Right hindlimb (tissue), 1 donor: ENCODE measurements at places on chromosomes 2 and 18.
A peak's percentile ranks its signal among the peaks of the same experiment; 100 is the strongest.

GRCh38 chr18:48986851-48987761 lies 36.3 kb upstream of the SMAD7 start:
- DNase-seq, result no peak

DNA sequence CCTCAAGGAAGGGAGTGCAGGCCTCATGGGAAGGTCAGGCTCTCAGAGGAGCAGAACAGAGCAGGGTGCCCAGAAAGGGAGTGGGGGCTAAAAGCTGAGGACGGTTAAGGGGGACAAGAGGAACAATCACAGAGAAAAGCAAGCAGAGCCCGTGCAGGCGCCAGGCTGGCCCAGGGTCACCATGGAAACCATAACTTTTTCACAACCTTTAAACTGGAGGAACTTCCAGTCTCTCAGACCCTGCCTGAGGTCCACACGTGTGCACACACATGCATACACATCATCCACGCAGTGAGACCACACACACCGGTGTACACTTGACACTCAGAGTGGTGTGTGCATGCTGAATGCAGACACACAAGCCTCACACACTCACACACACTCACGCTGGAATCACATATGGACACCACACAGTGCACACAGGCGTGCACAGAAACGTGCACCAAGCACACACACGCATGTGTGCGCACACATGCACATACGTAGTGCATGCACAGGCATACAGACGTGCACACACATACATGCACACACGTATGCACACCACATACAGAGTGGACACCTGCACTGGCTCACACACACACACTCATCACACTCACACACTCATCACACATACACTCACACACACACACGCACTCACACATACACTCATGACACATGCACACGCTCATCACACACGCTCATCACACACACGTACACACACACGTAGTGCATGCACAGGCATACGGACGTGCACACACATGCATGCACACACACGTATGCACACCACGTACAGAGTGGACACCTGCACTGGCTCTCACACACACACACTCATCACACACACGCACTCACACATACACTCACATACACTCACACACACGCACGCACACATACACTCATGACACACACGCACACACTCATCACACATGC lies 37.2 kb upstream of the SNED1 start:
- DNase-seq, result peak; percentile 56

GRCh38 chr2:200310545-200310971 lies 4.1 kb downstream of the SPATS2L start:
- DNase-seq, result no peak

GRCh38 chr2:234448506-234449184 lies 48.2 kb downstream of the ARL4C start:
- no peak for DNase-seq

DNA sequence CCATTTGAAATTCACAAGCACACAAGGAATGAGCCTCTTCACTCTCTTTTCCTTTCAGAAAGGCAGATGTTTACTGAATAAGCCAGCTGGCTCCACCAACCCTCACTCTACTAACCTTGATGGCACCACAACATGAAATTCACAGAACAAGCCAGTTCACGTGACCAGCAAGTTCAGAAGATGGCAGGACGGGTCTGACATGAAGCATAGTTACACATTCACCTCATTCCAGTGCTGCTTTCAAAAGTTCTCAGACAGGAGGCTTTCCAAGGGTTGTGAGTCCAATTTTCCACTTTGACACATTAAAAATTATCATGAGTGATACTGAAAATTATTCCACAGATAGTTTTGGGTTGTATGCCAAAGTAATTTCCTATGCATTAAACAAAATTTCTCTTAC lies 74.2 kb upstream of the MBOAT2 start:
- peak; percentile 43 for DNase-seq

- DNase-seq, result no peak
Measured at GRCh38 chr2:218166791-218167190, at the start of gene CXCR1. Gene CXCR1, minus strand, starts transcription at chr2:218166962. Its CDS starts 1,751 bp downstream, at chr2:218165211.

DNA sequence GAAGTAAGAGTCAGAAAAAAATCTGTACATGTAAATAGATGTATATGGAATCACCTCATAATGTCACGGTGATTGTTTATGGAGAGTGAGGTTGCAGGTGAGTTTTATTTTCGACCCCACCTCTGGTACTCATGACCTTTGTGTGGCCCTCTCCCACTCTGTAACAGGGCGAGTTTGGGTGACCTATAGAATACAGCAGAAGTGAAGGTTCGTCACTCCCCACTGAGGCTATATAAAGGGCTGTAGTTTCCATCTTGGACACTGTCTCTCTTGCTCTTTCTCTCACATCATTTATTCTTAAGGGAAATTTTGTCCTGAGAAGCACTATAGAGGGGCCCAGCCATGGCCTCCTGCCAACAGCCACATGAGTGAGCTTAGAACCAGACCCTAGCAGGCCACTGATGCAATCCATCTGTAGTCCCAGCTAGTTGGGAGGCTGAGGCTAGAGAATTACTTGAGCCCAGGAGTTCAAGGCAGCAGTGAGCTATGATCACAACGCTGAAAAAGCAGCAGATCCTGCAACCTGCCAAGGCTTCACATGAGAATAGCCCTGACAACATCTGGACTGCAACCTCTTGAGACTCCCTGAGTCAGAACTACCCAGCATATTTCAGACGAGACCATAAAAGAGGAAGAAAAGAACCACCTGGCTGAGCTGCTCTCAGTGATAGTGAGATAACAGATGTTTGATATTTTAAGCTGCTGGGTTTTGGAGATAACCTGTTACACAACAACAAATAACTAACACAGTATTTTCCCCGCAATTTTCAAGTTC lies 74.3 kb upstream of the SLC1A4 start:
- no peak for DNase-seq

GRCh38 chr2:101349893-101350662 lies 37.2 kb downstream of the CREG2 start:
- DNase-seq, result no peak

- DNase-seq, result no peak
Measured at GRCh38 chr2:72146347-72147302, 1.0 kb downstream of the CYP26B1 start.

- no peak for DNase-seq
Measured at GRCh38 chr2:240426845-240427721, 8.4 kb upstream of the GPC1 start.

DNA sequence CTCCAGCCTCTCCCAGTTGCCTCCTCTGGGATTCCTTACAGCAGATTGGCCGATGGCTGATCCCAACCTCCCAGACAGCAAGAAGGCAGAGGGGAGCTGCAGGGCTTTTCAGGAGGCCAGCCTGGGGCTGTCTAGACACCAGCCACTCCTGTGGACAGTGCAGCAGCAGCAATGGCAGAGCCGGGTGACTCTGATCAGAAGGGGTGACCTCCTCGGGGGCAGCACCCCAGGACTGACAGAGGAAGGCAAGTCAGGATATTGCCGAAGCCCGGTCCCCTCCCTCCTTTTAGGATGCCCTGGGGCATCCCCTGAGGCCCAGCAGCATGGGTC lies 84.5 kb downstream of the INHBB start:
- DNase-seq, result no peak

DNA sequence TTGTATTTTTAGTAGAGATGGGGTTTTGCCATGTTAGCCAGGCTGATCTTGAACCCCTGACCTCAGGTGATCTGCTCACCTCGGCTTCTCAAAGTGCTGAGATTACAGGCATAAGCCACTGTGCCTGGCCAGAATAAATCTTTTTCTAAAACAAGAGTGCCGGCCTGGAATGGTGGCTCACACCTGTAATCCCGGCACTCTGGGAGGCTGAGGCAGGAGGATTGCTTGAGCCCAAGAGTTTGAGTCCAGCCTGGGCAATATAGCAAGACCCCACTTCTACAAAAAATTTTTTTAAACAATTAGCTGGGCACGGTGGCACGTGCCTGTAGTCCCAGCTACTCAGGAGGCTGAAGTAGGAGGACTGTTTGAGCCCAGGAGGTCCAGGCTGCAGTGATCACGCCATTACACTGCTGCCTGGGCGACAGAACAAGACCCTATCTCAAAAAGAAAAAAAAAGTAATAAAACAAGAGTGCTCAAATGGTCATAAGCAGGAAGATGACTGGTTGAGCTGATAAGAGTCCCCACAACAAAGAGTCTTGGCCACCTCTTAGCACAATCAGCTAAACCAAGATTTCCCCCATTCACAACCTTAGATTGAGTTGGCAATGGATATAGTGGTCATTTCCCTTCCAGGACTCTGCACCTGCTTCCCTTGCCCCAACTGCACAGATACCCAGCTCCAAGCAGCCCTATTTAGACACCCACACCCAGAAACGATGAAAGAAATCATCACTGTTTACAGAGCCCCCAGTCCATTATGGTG lies 5.8 kb upstream of the UCN start:
- DNase-seq, result no peak

DNA sequence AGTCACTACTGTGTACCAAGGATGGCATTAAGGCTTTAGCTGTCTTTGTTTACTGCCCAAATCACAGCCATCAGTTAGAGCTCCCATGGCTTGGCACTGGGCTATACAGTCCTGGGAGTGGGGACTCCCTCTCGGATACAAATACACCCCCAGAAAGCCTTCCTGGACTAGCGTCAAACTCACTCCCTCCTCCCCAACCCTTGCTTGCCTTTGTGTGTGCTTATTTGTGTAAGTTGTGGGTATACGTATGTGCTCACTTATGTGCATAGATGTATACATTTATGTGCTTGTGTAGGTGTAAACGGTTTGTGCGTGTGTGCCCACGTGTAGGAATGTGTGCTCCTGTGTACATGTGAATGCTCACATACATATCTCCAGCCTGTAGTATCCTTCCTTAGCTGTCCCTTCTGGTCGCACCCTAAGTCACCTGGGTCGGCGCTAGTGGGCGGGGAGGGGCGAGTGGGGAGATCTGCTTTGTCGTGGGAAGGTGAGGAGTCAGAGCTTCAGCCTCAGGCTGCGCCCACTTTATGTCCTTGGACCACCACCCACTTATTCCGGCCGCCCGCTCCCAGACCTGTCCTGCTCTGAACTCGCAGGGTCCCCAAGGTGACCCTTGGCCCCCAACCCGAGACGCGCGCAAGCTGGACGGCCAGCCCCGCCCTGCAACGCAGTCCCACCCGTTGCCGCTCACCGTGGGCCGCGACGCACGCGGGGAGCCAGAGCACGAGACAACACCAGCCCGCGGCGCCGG lies 461 bp downstream of the PRADC1 start:
- DNase-seq, result peak; percentile 38

DNA sequence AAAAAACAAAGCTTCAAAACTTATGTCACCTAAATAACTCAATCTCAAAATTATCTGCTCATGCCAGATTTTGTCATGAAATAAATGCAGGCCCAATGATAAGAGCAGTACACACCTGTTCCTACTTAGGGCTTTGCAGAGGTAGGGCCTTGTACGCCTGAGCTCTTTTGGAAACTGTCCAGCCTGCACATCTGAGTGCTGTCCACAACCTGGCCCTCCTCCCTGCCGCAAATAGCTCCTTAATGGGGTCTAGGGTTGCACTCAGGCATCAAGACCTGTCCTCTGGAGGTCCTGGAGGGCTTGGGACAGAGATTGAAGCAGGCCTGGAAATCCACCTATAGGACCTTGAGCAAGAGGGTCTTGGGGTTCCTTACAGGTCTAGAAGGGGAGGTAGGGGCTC lies 115.4 kb upstream of the CCDC195 start:
- no peak for DNase-seq

DNA sequence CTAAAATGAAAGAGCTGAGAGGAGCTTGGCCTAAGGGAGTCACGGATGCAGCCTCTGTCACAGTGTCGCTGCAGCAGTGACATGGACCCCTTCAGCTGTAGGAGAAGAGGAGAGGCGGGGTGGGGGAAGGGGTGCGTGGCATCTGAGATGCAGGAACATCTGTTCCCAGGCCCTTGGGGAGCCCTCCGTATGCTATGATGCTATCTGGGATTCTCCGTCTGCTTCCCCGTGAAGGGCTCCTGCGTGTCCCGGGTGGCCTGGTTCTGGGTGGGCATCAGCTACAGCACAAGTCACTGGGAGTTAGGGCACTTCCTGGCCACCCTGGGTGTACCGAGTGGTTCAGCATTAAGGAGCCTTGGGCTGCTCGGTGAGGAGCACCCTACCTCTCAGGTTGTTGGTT lies 35.6 kb upstream of the B3GNT7 start:
- DNase-seq, result no peak

DNA sequence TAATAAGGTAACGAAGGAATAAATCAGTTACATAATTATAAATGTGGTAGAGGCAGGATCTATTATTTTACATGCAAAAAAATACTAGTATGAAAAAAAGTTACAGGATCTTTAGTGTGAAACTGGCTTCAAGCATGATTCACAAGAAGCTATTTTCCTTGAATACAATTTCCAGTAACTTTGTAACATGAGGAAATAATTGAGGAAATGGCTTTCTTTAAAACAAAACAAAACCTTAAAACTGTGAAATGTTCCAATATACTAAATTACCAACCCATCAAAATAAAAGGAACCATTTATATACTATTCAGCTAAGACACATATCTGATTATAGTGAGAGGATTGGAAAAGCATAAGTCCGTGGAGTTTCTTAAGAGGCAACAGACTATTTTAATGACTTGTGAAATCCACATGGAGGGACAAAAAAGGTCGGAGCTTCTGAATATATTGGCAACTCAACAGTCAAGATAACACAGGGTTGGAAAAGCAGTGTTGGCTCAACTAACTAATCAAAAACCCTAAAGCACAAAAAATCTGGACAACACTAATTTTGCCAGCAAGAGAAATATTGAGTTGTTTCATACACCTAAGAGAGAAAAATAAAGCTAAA lies 10.6 kb downstream of the IRS1 start:
- no peak for DNase-seq

GRCh38 chr18:12516049-12516630 lies 108.4 kb downstream of the PRELID3A start:
- DNase-seq, result no peak

DNA sequence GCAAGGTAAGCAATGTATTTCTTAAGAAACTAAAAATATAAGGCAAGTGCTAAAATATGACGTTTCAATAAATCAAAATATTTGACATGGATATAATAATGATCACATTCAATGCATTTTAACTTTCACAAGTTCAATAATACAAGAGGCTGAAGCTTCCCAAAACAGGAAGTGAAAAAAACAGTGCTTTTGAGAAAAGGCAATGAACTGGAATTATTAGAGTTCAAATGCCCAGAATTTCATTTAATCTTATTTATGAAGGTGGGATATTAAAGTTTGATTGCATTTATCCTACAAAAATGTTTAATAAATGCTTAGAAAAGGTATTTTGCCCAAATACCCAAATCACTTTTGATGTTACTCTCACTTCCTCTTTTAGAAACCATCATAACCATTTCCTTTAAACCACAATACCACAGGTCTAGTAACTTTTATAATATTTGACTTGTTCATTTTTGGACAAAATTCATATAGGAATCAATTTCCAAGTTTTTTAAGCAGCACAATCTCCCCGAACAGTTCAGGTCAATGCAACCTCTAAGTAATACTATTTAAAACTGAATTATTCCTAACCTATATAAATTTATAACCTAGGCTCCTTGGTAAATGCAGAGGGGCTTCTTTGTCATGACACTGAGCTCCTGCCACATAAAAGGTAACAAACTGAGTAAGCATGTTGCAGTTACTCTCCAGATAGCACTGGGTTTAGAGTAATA lies 2.1 kb downstream of the NCKAP1 start:
- no peak for DNase-seq
